NCI-H82 (cell line): ENCODE measurements at places on chromosomes 1 and 21.
A peak's percentile ranks its signal among the peaks of the same experiment; 100 is the strongest.

- DNase-seq = no peak
Measured at GRCh38 chr1:168454211-168454815, 89.5 kb downstream of the XCL2 start.

DNA sequence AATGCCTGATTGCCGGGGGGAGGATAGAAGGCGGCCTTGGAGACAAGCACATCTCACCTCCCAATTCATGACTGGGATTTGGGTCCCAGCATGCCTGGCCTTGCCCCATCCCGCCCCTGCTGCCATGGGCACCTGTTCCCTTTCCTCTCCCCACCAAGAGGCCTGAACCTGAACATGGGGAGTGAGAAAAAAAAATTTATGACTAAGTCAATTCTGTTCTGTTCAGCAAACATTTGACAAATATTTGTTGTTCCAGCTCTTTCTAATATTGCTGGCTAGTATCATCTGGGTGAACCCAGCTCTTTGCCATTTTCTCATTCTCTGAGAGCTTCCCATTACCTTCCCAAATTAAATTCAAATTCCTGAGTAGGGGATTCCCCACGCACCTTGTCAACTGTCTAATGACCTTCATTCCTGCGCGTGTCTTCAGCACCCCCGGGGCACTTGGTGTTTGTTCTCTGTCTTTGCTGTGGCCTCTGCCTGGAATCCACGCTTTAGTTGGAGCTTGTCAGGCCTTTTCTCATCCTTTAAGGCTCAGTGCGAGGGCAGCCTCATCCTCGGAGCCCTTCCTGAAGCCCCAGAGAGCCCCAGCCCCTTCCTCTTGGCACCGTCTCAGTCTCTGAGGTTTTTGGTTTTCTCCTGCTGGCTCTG, 42.8 kb downstream of the ARHGEF10L start:
- DNase-seq = no peak

DNA sequence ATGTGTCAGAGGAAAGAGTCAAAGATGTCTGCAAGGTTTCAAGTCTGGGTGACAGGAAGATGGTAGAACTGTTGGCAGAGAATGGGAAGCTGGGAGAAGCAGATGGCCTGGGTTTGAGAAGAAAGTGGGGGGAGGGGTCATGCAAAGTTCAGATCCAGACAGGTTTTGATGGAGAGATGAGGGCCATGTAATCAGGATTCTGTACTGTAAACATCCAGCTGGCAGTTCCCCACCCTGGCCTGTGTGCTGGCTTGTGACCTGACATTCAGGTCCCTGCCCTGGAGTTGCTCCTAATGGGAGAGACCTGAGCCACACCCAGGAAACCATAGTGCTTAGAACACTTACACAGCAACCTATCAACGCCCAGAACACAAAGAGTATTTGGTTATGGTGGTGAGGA, 15.6 kb upstream of the ETV3 start:
- peak; percentile 72 for DNase-seq

DNA sequence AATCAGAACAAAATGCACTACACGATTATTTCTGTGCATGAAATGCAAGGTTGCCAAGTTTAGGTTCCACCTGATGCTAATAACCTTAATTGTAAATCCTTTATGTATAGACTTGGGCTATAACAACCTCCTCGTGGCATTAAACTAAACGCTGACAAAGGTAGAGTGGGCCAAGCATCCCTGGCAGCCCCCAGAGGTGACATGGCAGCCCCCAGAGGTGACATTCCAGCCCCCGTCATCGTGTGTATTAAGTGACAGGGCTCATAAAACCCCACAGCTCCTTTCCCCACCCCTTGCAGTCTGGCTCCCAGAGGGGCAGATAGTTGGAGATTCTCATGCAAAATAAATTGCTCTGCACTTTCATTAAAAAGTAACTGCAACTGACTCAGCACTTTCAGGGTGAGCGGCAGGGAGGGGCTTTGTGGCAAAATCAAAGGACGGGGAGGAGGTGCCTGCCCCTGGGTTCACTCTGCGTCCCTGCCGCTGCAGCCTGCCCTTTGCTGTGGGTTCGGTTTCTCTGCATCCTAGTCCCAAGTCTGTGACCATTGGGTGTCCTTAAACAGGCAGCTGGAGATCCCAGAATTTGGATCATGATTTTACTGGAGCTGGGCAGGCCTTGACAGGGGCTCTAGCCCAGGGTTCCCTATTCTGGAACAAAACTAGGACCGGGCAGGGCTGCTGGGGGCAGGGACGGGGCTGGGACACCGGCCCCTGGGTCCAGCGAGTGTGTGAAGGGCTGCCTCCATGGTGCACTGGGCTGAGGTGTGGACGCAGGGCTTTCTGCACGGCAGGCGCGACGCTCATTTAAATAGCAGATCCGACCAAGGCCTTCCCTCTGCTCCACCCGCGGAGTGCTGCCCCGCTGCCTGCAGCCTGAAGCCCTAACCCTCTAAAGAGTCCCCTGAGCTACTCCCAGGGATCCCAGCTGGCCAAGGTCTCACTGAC, 234.9 kb upstream of the VAMP3 start:
- no peak for DNase-seq

DNA sequence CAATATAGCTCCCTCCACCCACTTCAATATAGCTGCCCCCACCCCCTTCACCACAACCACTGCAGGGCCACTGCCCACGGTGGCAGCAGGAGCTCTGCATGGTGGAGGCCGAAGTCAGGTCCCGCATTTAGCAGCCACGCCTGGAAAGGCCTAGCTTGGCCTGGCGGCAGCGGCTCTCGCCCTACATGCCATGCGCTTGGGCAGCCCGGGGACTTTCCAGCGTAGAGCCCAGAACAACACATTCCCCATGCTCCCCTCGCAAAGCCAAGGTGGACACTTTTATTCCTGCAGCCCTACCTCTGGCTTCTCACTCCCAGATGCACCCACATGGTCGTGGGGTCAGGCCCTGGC, 37.1 kb downstream of the LHX4 start:
- no peak for DNase-seq

GRCh38 chr1:5253036-5253435, 598.6 kb downstream of the AJAP1 start:
- no peak for DNase-seq

DNA sequence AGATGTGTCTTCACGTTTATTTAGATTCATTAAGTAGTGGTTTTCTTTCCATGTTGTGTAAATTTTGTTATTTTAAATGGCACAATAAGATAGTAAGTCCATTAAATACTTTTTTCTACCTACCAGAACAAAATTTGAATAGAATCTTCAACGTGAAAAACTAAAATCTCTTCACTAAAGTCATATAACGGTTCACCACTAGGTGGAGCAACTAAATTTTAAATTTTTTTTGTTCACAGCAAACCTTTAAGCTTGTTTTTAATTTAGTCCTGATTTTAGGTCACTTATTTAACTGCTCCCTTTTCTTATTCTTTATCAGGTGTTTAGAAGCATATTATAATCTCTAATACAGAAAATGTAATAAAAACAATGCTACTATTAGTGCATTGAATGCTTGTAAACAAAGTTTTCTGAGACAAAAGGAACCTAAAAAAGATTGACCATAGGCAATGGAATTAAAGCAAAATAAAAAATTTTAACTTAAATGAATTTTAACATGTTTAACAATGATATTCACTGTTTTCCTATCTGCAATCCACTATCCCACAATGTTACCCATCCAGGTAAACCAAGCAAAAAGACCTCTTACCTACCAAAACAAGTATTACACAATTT, 28.3 kb upstream of the PKN2 start:
- peak; percentile 52 for DNase-seq

DNA sequence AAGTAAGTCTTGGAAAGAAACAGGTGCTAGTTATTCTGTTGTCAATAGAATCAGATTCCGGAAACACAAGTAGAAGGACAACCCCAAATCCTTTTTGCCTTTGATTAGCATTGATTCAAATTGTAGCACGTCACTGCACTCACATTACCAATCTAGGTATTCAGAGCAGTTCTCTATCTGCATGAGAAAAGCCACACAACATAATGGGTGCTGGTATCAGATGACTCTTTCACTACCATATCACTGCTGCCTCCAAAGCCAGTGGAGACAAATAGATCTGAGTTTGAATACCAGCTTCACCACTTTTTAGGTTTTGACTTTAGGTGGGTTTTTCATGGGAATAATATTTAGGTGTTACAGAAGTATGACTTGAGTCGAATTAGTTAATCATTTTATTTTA, 38.9 kb downstream of the RTCA start:
- DNase-seq = no peak
